ENCODE measurements at places on chromosomes 6 and 20.

DNA sequence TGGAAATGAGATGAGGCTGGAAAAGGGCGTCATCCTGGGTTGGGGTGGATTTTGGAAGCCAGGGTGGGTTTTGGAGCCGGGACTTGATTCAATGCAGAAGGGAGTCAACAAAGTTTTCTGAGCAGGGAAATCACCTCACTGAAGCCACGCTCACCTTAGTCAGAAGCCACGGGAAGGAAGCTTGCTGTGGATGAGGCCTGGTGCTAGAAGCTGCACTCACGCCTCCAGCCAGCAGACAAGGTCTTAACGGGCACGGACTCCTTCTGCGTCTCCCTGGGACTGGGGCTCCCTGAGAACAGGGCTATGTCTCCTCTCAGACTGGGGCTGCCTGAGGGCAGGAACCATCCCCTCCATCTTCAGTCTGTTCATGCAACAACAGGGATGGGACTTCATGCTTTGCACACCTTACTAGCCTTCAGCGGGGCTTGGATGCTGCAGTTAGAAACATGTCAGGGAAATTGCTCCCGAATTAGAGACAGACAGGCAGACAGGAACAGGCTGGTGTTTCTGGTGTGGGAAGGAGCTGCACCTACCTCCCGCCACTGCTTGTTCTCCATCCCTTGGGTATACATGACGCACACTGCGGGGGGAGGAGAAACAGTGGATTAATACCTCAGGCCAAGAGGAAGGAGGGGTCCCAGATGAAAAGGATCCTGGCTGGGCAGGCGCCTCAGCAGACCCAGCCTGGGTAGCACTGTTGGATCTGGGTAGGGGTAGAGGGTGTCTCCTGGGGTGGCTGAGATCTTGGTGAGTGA, 17.5 kb downstream of the CPNE5 start:
- DNase-seq = no peak

- DNase-seq = no peak
Observed at GRCh38 chr6:168863467-168863866, 390.2 kb downstream of the THBS2 start.

DNA sequence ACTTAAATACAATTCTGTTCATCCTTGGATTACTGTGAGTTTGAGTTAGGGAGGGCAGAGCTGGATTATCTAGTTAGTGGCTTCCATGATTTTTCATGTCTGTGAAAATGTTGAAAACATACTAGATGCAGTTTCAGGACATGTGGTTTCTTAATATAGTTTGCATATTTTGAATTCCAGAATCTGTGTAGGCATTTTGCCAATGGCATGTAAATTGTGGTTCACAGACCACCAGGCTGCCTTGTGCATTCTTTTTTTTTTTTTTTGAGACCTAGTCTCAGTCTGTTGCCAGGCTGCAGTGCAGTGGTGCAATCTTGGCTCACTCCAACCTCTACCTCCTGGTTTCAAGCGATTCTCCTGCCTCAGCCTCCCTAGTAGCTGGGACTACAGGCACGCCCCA, 42.8 kb downstream of the CDC5L start:
- no peak for DNase-seq

DNA sequence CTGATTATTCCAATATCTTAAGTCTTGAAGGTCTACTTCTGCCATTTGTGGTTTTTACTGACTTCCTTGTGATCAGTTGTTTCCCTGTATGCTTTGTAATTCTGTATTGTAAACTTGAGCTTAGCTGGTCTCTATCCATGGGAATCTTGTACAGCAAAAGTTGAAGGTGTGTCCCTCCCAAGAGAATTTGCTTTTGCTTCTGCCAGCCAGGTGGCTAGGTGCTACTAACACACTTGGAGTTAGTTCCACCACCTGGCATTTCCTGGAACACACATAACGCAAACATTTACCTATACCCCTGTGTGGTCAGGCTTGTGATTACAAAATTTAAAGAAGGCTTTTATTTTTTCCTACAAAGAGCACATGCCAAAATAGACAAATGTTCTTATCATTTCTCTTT, 141.2 kb downstream of the GRM4 start:
- DNase-seq = no peak

DNA sequence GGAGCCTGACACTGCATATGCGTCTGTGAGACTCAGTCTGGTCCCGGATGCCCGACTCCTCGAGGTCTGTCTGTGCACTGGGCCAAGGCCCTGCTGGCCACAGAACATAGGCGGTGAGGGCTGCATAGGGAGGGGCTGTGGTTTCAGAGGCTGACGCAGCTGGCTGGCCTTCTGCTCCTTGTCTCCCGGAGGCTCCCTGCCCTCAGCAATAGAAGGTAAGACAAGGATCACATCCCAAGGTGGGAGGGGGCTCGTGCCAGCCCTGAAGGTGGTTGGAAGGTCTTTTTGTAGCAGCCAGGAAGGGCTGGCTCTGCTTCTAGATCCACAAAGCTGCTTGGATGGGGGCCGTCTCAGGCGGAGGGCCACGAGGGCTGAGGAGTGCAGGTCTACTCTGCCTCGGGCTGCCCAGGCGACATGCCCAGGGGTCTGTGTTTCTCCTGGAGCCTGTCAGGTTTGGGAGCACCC, 239.8 kb upstream of the SULF2 start:
- peak; percentile 47 for DNase-seq

GRCh38 chr6:127243501-127243900, 23.2 kb upstream of the RNF146 start:
- DNase-seq = no peak

- DNase-seq = no peak
Observed at GRCh38 chr6:6751266-6751596, 162.7 kb downstream of the LY86 start.

GRCh38 chr20:14445310-14445709, 107.9 kb upstream of the FLRT3 start:
- DNase-seq = peak; percentile 87

DNA sequence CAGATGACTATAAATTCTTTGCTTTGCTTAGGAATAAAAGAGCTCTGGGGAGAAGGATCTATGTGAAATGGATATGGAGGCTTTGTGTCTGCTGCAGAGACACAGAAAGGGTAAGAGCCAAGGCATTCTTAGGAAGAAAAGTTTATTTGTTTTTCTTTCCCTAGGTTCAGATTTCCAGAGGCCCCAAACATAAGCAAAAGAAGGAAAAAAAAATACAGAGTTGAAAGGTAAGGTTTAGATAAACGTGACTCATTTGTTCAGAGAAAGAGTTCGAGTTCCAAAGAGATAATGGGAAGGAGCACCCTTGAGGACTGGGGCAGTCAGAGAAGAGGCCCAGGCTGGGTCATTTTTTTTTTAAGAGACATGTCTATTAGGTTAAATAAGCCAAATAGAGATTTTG, 27.4 kb upstream of the BMP5 start:
- no peak for DNase-seq

- DNase-seq = peak; percentile 71
Observed at GRCh38 chr6:30882759-30883684, 1.3 kb upstream of the DDR1 start.

- DNase-seq = no peak
Observed at GRCh38 chr20:50746138-50746940, 15.0 kb downstream of the PARD6B start.

DNA sequence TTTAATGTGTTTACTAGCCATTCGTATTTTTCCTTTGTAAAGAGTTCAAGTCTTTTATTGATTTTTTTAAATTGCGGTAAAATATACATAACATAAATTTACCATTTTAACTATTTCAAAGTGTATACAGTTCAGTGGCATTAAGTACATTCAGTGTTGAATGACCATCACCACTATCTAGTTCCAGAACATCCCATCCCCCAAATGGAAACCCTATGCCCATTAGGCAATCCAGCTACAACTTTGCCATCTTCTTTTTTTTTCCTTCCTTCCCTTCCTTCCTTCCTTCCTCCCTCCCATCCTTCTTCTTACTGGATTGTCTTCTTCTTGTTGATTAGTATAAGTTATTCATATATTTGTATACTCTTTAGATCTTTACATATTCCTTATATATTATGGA, 8.6 kb downstream of the LPIN3 start:
- DNase-seq = no peak

DNA sequence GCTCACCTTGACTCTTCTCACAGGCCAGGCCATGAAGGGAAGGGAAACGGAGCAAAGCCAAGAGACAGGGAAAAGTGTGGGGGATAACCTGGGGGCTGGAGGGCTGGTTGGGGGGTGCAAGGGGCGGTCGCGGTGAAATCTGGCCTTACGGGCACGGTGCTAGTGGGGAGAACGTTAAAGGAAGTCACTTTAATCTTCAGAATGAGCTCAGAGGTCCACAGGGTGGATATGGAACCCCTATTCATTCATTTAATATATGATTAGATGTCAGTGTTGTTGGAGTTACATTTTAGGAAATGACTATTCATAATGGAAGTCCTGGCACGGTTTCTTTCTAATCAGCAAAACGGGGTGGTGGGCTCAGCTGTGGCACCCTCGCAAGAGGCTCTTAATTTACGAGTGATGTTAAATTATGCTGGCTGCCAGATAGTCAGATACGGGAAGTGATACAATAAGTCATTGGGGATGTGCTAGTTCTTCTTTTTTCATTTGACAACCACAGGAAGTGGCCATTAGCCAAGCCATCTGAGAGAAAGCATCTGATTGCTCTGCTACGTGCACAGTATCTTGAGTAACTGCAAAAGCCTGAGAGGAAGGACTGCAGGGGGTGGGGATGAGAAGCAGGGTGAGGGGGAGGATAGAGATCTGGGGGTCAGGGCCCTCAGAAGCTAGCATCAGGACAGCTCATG, 253.0 kb downstream of the QKI start:
- DNase-seq = no peak

DNA sequence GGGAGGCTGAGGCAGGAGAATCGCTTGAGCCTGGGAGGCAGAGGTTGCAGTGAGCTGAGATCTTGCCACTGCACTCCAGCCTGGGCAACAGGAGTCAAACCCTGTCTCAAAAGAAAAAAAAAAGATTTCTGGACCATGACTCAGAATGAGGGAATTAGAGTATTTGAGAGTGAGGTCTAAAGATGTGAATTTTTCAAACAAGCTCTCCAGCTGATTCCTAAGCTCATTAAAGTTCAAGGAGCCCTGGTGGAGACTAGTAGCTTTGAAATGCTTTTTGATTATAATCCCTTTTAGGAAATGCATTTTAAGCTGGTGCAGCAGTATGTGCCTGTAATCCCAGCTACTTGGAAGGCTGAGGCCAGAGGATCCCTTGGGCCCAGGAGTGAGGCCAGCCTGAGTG, 21.8 kb upstream of the SRF start:
- peak; percentile 17 for DNase-seq

GRCh38 chr6:7328243-7328642, 15.2 kb upstream of the SSR1 start:
- DNase-seq = no peak

DNA sequence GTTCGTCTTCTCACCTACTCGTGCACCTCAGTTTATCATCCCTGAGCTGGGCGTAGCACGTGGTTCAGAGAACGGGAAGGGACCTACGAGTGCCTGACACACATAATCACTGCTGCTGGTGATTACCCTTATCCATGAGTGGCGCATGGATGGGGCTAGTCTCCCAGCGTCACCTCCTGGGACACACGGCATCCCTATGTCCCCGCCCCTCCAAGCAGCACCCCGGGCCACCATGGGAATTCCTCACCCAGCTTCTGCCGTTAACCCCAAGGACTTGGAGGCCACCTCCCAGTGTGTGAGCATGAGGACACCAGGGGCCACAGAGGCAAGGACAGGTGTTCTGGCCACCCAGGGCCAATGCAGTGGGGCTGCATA, 9.8 kb downstream of the CHRNA4 start:
- no peak for DNase-seq

GRCh38 chr6:54133186-54133585, 21.9 kb downstream of the MLIP start:
- DNase-seq = no peak

- DNase-seq = no peak
Observed at GRCh38 chr20:61558726-61559125, 306.7 kb downstream of the CDH4 start.

DNA sequence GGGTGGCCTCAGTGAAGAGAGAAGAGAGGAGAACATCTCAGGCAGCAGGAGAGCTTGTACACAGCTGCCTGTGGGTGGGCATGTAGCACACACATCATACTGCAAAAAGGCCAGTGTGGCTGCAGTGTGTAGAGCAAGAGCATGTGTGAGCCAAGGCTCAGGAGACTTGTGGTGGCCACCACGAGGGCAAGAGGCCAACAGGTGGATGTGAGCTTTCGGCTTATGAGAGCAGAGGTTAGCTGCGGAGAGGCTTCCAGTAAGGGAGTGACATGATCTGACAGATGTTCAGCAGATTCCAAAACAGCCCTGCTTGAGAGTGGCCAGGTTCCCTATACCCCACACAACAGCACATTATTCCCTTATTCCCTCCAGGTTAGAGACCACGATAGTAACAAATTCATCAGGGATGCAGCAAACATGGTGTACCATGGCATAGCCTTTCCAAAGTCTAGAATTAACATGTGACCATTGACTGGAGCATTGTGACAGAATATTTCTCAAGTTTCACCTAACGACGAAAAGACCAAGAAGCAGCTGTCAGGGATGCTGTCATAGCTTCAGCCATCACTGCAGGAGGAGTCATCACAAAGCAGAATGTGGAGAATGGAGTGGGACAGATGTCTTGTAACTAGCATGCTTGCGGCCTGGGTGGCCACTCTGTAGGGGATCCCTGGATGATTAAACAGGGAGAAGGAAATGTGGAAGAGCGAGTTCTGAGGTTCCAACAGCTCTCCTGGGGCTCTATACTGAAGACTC, 23.1 kb downstream of the HM13 start:
- no peak for DNase-seq

- DNase-seq = no peak
Observed at GRCh38 chr20:59949911-59950310, 8.3 kb upstream of the CDH26 start.

Data from PC-3 (cell line).